ENCODE measurements at places on chromosomes 3 and 15. TPM values are rescaled to one million over a fixed set of nuclear protein-coding genes. Genes with fewer than 3 reads are reported as not detected.

The SERINC4 gene
- total RNA-seq = 0.22 TPM

The GOLGA8H gene
- 0.36 TPM for total RNA-seq

DNA sequence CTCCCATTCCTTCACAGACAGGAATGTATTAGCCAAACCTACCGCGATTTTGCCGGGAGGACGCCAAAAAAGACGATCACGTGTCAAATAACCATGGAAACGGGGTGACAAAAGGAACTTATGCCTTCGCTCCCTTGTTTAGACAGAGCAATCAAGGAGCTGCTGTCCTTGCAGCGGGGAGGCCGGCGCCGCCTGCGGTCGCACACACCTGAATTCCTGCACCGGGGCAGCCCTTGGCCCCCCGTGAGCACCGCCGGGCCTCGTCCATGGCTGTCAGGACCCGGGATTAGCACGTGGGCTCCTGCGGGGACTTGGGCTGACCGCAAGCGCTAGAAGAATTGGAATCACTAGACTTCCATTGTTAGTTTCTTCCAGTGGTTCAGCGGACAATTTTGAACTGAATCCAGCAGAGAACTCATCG, 193.1 kb downstream of the SHQ1 start:
- no peaks in the 10 kb centered on the region for H3K36me3 ChIP-seq
- H3K27me3 ChIP-seq = no peaks in the 10 kb centered on the region
- no peak overlapping the region for H3K4me3 ChIP-seq
- H3K4me1 ChIP-seq = peaks cover 4% of the 10 kb centered on the region
- DNase-seq = peak; percentile 16
- no peak overlapping the region for H3K27ac ChIP-seq

DNA sequence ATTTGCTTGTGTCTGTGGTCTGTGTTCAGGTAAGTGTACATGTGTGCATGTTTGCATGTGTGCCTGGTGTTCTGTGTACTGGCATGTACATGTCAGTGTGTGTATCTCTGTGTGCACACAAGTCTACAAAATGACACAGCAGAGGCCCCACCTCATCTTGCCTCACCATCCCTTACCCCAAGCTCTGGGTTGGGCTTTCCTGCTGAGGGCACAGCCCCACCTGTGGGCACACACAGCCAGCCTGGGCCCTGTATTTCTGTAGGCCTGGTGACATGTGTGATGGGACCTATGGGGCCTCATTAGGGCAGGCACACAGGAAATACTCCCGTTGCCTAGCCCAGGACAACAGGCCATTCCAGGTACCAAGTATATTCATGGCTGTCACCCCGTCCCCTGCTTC, 13.5 kb downstream of the VIPR1 start:
- no peak for DNase-seq
- no peaks in the 10 kb centered on the region for H3K4me1 ChIP-seq
- no peak overlapping the region for H3K27ac ChIP-seq

- H3K36me3 ChIP-seq = no peaks in the 10 kb centered on the region
- no peak for DNase-seq
- H3K27me3 ChIP-seq = no peaks in the 10 kb centered on the region
- H3K4me3 ChIP-seq = no peak overlapping the region
- no peak overlapping the region for H3K27ac ChIP-seq
- no peaks in the 10 kb centered on the region for H3K4me1 ChIP-seq
These were observed 86.4 kb upstream of the ARRDC4 start for GRCh38 chr15:97874139-97874538.

DNA sequence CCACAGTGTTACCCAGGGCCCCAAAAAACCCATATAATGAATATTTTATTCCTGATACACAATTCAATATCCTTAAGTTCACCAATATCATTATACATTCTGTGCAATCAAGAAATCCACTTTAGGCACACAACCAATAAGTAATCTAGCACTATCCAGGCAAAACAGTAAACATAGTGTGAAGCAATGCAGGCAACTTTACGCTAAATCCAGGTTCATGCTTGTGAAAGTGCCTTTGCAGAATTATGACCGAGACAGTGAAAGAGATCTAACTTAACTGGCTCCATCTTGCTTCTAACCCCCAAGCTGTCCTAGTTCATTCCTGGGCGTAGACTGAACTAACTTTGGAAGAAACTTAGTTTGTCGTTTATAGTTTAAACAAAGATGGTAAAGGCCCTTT, 34.2 kb upstream of the INO80 start:
- no peaks in the 10 kb centered on the region for H3K27me3 ChIP-seq
- no peak overlapping the region for H3K27ac ChIP-seq
- H3K4me3 ChIP-seq = no peak overlapping the region
- DNase-seq = no peak

GRCh38 chr15:48754011-48754410, 56.9 kb downstream of the CEP152 start:
- H3K36me3 ChIP-seq = no peaks in the 10 kb centered on the region
- no peak overlapping the region for H3K27ac ChIP-seq
- H3K27me3 ChIP-seq = no peaks in the 10 kb centered on the region
- DNase-seq = no peak
- no peaks in the 10 kb centered on the region for H3K4me1 ChIP-seq

The SLITRK3 gene
- 0.51 TPM for total RNA-seq

The PLCH1 gene
- total RNA-seq = 1.1 TPM

GRCh38 chr3:123642182-123642956, 57.5 kb upstream of the HACD2 start:
- peaks cover 2% of the 10 kb centered on the region for H3K4me1 ChIP-seq
- H3K36me3 ChIP-seq = no peaks in the 10 kb centered on the region
- H3K27ac ChIP-seq = no peak overlapping the region
- DNase-seq = peak; percentile 76

GRCh38 chr3:104750581-104750980, 616.1 kb upstream of the ALCAM start:
- H3K4me1 ChIP-seq = no peaks in the 10 kb centered on the region
- DNase-seq = no peak
- no peak overlapping the region for H3K27ac ChIP-seq
- H3K27me3 ChIP-seq = no peaks in the 10 kb centered on the region
- H3K36me3 ChIP-seq = no peaks in the 10 kb centered on the region

DNA sequence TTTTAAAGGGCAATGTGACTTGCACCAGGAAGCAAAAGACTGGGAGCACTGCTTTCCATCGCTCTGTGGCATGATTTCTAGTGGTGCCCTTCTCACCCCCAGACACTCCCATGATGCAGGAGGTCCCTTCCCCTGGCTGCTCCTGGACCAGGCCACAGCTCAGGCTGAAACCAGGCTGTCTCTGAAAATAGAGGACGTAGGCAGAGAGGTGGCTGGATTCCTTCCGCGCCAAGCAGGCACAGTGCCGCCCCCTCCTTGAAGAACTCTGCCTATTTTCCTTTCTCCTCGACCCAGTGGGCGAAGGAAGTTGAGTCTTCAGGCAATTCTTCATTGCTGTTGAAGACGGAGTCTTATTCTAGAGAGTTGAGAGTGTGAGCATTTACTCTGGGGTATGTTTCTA, 489.4 kb upstream of the TBL1XR1 start:
- H3K4me1 ChIP-seq = no peaks in the 10 kb centered on the region
- no peak overlapping the region for H3K27ac ChIP-seq
- H3K36me3 ChIP-seq = no peaks in the 10 kb centered on the region
- DNase-seq = no peak
- H3K27me3 ChIP-seq = no peaks in the 10 kb centered on the region

DNA sequence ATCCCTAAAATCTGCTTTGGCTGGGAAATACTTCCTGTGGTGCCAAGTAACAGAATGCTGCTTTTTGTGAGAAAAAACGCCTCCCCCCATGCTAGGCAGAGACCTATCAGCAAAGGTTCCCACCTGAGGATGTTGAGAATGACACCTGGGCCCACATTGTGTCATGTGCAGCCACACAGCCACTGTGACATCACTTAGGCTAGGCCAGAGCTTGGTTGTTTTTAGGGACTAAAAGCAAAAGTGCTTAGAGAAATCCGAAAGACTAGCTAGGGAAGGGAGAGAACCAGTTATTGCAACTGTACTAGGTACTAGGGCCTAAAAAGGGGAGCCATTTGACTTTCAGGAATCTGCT, 6.2 kb downstream of the ZDHHC3 start:
- H3K27me3 ChIP-seq = no peaks in the 10 kb centered on the region
- no peak overlapping the region for H3K4me3 ChIP-seq
- H3K4me1 ChIP-seq = peaks cover 5% of the 10 kb centered on the region
- H3K27ac ChIP-seq = no peak overlapping the region
- no peaks in the 10 kb centered on the region for H3K36me3 ChIP-seq

- H3K4me1 ChIP-seq = no peaks in the 10 kb centered on the region
- no peak overlapping the region for H3K4me3 ChIP-seq
- no peak overlapping the region for H3K27ac ChIP-seq
- no peak for DNase-seq
These were observed 283.5 kb downstream of the CHL1 start for GRCh38 chr3:480070-480469.

- no peak overlapping the region for H3K27ac ChIP-seq
- no peak overlapping the region for H3K4me3 ChIP-seq
- no peaks in the 10 kb centered on the region for H3K4me1 ChIP-seq
These were observed 340.7 kb downstream of the ROBO1 start for GRCh38 chr3:79427081-79427480.

The SLC28A2 gene
- total RNA-seq = not detected

GRCh38 chr3:67028001-67028784, 30.1 kb downstream of the KBTBD8 start:
- no peaks in the 10 kb centered on the region for H3K27me3 ChIP-seq
- no peak for DNase-seq
- no peaks in the 10 kb centered on the region for H3K36me3 ChIP-seq
- H3K4me1 ChIP-seq = no peaks in the 10 kb centered on the region

DNA sequence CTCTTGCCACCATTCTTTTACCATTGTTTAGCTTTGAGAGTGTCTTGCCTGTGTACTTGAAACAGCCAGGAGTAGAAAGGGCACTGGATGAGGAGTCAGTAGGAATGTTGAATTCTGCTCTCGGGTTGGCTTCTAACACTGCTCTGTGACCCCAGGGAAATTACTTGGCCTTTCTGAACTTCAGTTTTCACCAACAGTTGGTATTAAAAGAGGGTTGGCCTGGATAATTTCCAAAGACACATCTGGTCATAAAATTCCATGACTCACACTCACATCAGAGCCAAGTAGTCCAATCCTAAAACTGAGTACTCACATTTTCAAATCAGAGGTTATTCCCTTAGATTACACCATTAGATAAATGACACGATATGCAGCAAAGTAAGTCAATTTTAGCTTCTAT, 141.6 kb downstream of the ECT2 start:
- H3K4me3 ChIP-seq = no peak overlapping the region
- no peaks in the 10 kb centered on the region for H3K36me3 ChIP-seq
- no peak for DNase-seq
- H3K27me3 ChIP-seq = no peaks in the 10 kb centered on the region
- no peaks in the 10 kb centered on the region for H3K4me1 ChIP-seq

DNA sequence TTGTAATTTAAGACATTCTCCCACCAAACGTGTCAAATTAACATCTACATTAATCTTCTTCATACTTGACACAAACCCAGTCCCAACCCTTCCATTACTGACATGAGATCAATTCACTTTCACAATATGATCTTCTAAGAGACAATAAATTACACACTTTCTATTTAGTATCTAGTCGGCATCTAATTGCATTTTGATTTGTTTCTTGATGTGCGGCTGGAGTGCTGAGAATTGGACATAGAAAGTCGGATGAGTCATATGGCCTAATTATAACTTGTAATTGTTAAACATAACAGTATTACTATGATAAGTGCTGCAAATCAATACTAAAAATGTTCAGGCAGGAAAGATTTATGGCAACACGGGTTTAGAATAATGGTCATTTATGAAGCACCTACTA, 78.4 kb upstream of the RORA start:
- no peak for DNase-seq
- H3K4me3 ChIP-seq = no peak overlapping the region
- no peaks in the 10 kb centered on the region for H3K27me3 ChIP-seq
- no peaks in the 10 kb centered on the region for H3K36me3 ChIP-seq

- no peak overlapping the region for H3K4me3 ChIP-seq
- no peaks in the 10 kb centered on the region for H3K27me3 ChIP-seq
- no peak overlapping the region for H3K27ac ChIP-seq
- no peak for DNase-seq
- no peaks in the 10 kb centered on the region for H3K4me1 ChIP-seq
- H3K36me3 ChIP-seq = no peaks in the 10 kb centered on the region
These were observed 423.6 kb downstream of the OTOL1 start for GRCh38 chr3:161920196-161920595.

The EPHB3 gene
- total RNA-seq = 31.0 TPM

GRCh38 chr3:48930590-48930989, 11.9 kb downstream of the ARIH2 start:
- no peaks in the 10 kb centered on the region for H3K27me3 ChIP-seq
- H3K4me3 ChIP-seq = no peak overlapping the region

- H3K36me3 ChIP-seq = no peaks in the 10 kb centered on the region
- no peaks in the 10 kb centered on the region for H3K27me3 ChIP-seq
- H3K27ac ChIP-seq = no peak overlapping the region
- no peak overlapping the region for H3K4me3 ChIP-seq
These were observed 493.3 kb downstream of the LPP start for GRCh38 chr3:188647237-188647636.

- no peaks in the 10 kb centered on the region for H3K36me3 ChIP-seq
- peaks cover 6% of the 10 kb centered on the region for H3K4me1 ChIP-seq
- DNase-seq = no peak
- no peak overlapping the region for H3K4me3 ChIP-seq
These were observed 61.5 kb downstream of the LINGO1 start for GRCh38 chr15:77571181-77571580.

The IGDCC3 gene
- total RNA-seq = 1.8 TPM

The CEMIP gene
- 5.4 TPM for total RNA-seq

DNA sequence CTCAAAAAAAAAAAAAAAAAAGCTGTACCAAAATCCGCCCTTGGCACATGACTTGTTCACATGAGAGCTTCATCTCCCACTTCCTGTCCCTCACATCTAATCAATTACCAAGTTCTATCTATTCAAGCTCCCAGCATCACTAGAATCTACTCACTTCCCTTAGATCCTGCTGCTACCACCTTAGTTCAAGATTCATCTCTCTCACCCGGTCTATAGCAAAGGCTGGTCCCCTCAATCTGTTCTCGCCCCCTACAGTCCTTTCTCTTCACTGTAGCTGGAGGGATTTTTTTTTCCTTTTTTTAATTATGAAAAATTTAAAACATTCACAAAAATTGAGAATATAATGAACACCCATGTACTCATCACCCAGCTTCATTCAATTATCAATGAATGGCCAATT, 16.7 kb upstream of the GPR160 start:
- no peak for DNase-seq
- H3K27ac ChIP-seq = no peak overlapping the region

- no peak overlapping the region for H3K27ac ChIP-seq
- H3K36me3 ChIP-seq = no peaks in the 10 kb centered on the region
- no peaks in the 10 kb centered on the region for H3K4me1 ChIP-seq
- no peak overlapping the region for H3K4me3 ChIP-seq
- no peaks in the 10 kb centered on the region for H3K27me3 ChIP-seq
These were observed 473.3 kb upstream of the NR2F2 start for GRCh38 chr15:95857124-95857757.

The CHST14 gene
- total RNA-seq = 23.1 TPM

DNA sequence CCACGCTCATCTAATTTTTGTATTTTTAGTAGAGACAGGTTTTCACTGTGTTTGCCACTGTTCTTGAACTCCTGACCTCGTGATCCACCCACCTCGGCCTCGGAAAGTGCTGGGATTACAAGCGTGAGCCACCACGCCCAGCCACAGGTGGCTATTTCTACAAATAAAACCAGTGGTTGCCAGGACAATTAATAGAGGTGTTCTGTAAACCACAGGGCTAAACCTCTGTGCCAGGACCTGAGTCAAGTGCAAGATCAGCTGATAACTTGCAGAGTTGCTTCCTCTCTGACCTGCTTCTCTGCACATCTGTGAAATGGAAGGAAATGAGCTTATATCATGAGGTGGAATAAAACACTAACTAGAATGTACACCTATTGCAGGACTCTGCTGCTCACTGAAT, 72.8 kb downstream of the CD200R1L start:
- H3K36me3 ChIP-seq = no peaks in the 10 kb centered on the region
- H3K27me3 ChIP-seq = no peaks in the 10 kb centered on the region

The ERICH6 gene
- total RNA-seq = 0.51 TPM
